Left renal cortex interstitium (tissue), 4 donors: ENCODE measurements at places on chromosomes 5 and 9.

GRCh38 chr5:85648495-85648894 is 969.2 kb upstream of the COX7C start:
- no peak for DNase-seq

DNA sequence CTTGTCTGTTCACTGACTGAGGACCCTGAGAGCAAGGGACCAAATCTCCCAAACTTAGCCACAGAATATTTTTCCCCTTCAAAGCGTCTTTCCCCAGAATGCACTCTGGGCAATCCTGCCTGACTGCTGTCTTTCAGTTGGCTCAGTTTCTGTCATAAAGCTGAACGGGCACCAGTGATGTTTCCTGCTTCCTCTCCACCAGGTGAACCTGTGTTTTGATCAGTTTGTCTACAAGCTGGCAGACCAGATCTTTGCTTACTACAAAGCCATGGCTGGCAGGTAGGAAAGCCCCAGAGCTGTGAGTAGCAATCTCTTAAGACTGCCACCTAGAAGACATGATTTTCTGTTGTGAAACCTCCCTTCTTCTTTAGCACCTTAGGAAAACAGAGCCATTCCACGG is 61.8 kb downstream of the CYFIP2 start:
- DNase-seq = no peak

DNA sequence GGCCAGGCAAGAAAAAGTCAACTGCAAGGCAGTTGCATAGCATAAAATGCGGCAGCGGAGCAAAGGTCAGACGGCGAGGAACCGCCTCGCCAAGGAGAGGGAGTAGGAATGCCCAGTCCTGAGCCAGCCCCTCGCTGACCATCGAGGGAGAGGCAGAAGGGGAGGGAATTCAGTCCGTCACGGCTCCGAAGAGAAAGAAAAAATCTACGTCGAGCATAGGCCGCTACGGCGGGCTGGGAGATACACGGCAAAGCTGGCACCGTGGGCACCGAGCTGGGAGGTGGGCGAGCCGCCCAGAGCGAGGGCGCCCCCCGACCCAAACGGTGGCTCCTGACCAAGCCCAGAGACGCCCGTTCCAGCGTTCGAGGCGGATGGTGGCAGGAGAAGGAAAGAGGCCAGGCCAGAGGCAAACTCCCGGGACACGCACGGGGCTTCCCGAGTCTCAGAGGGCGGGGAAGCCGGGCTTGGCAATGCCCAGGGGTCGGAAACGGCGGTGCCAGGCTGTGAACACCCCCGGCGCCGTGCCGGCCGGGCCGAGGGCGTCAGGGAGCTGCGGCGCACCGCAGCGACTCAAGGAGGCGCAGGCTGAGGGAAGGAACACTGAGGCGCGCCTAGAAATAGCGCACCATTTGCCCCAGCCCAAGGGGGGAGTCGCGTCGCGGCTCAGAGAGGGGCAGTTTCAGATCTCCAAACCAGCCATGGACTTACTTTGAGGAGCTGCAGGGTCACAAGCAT is 518 bp downstream of the SPRY4 start:
- DNase-seq = no peak

- no peak for DNase-seq
These were observed 85.0 kb upstream of the SSBP2 start for GRCh38 chr5:81835814-81836367.

- no peak for DNase-seq
These were observed 106.4 kb upstream of the COL5A1 start for GRCh38 chr9:134535171-134535570.

GRCh38 chr9:78316166-78316892 is 19.4 kb downstream of the PSAT1 start:
- no peak for DNase-seq

DNA sequence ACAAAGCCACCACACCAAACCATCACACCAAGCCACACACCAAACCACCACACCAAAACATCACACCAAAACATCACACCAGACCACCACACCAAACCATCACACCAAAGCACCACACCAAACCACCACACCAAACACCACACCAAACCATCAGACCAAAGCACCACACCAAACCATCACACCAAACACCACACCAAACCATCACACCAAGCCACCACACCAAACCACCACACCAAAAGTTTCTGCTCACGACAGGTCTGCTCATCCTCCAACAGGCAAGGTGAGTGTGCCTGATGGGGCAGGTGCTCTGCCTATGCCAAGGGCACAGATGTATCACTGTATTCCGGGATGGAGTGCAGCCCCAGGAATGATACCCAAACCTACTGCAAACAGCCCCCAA is 87.9 kb upstream of the FSTL4 start:
- DNase-seq = no peak

- DNase-seq = no peak
These were observed 15.0 kb downstream of the CNTFR start for GRCh38 chr9:34574571-34574970.

- no peak for DNase-seq
These were observed 88.8 kb downstream of the NR3C1 start for GRCh38 chr5:143314659-143315058.

DNA sequence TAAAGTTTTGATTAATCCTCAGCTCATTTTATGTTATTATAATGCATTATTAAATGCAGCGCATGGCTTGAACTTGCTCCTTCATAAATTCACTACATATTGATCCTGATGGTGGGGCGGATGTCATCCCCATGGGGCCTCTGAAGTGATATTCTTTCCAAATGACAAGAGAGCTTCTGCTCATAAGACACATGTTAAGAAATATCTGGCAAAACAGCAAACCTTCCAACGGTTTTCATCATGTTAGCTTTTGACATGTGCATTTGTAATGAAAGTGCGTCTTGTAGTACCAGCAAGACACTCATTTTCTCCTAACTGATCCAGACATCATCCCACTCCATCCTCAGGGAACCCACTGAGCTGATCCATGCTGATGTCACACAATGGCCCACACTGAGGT is 45.7 kb downstream of the SEMA5A start:
- no peak for DNase-seq

GRCh38 chr5:100668511-100668910 is 133.3 kb downstream of the FAM174A start:
- no peak for DNase-seq

GRCh38 chr5:159051421-159052282 is 48.1 kb downstream of the EBF1 start:
- peak; percentile 65 for DNase-seq

- no peak for DNase-seq
These were observed 75.9 kb downstream of the NMUR2 start for GRCh38 chr5:152329207-152329606.

- DNase-seq = no peak
These were observed 320.2 kb downstream of the NFIB start for GRCh38 chr9:13993632-13994185.

DNA sequence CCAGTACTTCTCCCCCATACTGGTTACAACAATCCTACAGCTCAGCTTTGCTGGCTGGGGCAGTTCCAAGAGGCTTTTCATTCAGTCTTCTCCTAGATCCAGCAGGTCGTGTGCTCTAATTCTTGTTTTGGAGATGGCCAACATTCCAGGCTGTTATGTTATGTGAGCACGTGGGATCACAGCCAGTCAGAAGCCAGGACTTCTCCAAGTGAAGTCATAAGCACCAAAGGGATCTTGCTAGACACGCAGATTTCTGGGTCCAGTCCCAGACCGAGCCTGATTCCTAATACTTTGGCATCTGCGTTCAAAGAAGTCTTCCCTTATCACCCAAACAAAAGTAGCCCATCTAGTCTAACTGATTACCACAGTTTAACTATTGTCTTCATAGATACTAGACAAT is 1.4 kb upstream of the LARP1 start:
- DNase-seq = no peak

DNA sequence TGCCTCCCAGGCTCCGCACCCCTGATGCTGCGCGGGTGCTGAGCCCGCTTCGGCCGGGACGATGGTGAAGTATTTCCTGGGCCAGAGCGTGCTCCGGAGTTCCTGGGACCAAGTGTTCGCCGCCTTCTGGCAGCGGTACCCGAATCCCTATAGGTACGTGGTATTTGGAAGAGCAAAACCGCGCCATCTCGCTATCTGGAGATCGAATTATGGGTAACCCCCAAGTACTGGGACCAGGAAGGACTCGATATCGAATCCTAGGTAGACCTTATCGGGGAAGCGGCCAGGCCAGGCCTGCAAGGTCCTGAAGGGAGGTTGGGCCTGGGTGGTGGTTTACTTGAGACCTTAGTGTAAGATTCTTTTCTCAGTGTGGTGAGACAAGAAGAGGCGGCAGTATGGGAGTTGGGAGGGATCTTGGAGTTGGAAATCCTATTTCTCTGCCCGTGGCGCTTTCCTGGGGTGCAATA is 359 bp downstream of the PRELID1 start:
- DNase-seq = no peak

DNA sequence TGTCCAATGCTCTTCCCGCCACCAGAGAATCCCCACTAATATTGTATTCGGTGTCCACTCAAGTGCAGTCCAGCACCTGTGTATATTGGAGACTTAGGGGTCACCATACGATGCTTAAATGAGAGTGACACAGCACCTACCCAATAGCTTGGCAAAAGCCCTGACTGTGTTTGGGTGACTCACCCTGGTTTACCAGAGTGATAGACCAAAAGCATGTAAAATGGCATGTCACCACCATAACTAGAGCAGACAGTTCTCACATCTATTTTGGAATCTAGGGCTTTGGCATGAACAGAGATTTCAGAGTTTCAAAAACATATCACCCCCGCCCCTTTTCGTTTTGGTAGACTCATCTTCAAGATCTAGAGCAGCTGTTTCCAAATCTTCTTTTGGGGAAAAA is 217.3 kb upstream of the RASEF start:
- no peak for DNase-seq

GRCh38 chr9:93045521-93045920 is 13.0 kb upstream of the SUSD3 start:
- no peak for DNase-seq

DNA sequence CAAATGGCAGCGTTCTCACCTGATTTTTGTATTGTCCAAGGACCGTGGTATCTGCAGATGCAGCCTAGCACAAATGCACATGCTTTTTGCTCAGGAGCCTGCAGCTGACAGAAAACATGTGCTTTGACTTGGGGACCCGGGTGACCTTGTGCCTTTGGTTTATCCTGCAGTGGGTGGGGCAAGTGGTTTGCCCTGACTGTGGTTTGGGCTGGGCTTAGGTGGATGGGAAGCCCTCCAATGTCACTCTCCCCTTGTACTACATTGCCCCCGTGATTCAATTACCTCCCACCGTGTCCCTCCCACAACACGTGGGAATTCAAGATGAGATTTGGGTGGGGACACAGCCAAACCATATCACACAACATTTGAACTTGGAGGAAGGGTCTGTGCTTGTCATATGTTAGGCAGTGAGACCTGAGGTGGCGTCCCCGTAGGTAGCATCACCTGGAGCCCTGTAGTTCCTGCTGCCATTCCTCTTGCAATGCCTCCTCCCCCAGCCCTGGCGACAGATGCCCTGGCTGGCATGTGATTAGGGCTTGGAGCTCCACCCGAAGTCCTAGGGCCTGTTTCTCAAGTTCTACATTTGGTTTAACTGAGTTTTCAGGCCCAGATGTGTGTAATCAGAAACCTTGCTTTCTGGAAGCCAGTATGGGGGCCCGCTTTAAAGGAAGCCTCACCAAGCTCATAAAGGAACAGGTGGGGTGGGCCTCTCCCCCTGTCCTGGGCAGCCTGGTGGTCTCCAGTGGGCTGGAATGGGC is 2.1 kb downstream of the ANKRD33B start:
- no peak for DNase-seq

DNA sequence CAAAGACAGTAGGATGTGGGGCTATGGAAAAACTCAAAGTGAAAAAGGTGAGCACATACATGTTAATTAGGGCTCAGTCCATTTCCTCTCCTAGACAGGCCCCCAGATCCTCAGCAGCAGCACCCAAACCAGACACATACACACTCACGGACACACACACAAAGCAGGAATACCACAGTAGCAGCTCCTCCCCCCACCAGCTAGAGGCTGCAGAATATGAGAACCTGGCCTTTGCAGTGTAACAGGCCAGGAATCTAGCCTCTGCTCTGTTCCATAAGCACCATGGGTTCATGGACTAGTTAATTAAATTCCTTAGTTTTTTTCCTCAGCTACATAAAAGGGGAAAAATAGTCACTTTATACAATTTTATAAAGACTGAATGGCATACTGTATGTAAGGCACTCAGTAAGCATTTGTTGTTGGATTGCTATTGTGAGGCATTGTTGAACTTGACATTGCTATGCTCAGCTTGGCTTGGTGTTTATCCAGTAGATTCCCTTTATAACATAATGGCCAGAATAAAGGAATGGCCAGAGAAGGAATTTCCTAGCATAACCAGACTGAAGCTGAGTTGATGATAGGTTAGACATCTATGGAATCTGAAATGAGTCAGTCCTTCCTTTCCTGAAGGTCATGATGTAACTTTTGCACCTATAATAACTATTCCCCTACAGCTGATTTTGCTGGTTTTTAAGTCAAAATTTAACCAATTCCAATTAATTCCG is 186.8 kb downstream of the SEMA5A start:
- no peak for DNase-seq

GRCh38 chr5:112124788-112125187 is 294.3 kb downstream of the EPB41L4A start:
- no peak for DNase-seq

- DNase-seq = no peak
These were observed 54.3 kb downstream of the PIK3R1 start for GRCh38 chr5:68269820-68270219.

GRCh38 chr5:126477294-126478117 is 54.3 kb downstream of the GRAMD2B start:
- DNase-seq = no peak

DNA sequence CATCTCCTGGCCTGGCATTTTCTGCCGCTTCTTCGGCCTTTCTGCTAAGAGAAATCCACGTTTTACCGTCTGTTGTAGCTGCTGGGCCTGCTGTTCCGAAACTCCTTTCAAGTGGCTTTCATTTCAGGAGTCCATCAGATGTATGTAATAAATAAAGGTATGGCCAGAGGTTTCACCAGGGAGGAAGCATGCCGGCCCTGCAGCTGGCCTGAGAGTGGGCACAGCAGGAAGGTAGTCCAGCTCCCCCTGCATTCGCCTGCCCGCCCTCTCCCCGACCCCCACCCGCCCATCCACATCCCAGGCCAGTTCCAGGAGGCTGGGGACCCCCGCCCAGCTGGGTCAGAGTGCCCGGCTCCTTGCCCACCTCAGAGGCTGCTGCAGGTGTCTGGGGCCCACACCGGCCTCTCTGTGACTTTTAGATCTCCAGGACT is 46.4 kb upstream of the EXOC3 start:
- DNase-seq = no peak
